ENCODE measurements at places on chromosomes 7 and 10.

DNA sequence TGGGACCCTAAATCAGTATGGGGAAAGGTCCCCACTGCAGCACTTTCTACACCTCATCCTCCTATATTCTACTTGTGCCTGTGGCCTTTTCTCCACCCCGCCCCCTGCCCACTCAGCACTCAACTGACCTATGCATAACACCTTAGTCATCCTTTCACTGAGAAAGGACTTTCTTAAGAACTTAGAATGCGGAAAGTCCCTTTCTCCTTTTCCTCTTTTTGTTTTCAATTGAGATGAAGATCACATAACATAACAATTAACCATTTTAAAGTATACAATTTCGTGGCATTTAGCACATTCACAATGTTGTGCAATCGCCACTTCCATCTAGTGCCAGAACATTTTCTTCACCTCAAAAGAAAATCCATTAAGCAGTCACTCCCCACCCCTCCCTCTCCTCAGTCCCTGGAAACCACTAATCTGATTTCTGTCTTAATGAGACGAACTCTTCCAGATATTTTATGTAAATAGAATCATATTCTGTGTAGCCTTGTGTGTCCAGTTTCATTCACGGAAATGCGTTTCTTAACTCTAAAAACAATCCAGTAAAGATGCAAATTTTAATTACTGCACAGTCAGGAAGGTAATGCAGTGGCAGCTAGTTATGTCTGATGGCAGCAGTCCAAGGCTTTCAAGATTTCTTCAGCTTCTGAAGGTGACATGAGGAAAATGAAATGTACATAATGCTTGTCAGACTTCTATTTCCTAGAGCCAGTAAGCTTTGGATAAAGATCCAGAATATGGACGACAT is 41.7 kb downstream of the FAS start:
- DNase-seq, result peak; percentile 84

- DNase-seq, result no peak
Observed at GRCh38 chr7:11650500-11650899, 181.5 kb downstream of the THSD7A start.

DNA sequence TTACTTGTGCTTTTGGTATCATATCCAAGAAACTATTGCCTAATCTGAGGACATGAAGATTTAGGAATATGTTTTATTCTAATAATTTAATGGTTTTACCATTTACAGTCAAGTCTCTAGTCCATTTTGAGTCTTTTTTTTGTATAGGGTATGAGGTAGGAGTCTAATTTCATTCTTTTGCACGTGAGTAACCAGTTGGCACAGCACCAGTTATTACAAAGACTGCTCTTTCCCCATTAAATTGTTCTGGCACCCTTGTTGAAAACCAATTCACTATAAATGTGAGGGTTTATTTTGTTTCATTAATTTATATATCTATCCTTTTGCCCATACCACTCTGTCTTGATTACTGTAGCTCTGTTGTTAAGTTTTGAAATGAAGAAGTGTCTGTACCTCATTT is 381.6 kb downstream of the SUGCT start:
- DNase-seq, result peak; percentile 34

DNA sequence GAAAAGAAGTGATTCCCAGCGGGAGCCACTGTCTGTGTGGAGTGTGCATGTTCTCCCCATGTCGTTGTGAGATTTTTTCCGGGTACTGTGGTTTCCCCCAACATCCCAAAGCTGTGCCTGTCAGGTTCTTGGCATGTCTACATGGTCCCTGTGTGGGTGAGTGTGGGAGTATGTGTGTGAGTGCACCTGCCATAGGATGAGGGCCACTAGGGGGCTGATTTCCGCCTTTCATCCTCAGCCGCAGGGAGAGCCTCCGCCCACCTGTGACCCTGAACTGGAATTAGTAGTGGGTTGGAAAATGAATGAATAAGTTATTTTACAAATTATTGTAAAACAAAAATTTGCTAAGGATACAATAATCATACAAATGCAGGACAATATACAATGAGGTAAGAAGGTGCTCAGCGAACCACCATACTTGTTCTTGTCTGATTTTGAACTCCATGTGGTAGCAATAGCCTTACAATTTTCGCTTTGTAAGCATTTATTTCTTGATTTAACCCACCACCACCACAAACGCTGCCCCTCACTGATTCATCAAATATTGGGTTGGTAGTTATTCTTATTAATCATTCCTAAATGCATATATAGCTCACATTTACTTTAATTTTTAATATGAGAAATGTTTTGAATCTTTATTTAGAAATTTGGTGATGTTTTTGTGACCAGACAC is 641.2 kb upstream of the VSTM2A start:
- DNase-seq, result no peak

GRCh38 chr10:33303988-33304387 is 30.5 kb downstream of the NRP1 start:
- peak; percentile 67 for DNase-seq

DNA sequence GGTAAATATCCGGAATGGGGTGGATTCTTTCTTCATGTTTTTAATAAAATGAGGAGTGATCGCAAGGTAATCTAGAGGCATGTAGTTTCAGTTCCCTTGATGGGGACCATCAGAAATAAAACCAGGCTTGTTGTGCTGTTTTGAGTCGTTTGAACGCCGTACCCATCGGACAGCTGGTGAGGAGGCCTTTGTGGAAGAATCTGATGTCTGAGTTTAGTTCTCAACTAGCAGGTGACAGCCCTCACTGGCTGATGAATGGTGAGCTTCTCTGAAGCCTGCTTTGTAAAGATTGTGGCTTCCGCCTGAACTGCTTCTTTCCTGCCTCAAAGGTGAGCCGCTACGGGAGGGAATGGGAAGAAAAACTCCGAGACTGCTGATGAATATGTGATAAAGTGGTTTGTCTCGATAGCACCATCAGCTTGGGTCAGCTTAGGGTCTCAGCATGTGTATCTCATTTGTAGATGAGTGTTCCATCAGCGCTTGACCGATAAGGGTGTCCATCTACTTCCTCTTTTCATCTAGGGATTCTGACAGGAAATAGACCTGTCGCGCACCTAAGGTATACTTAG is 977 bp downstream of the TMEM248 start:
- DNase-seq, result no peak

GRCh38 chr7:126778101-126778500 is 474.6 kb downstream of the GRM8 start:
- DNase-seq, result no peak

DNA sequence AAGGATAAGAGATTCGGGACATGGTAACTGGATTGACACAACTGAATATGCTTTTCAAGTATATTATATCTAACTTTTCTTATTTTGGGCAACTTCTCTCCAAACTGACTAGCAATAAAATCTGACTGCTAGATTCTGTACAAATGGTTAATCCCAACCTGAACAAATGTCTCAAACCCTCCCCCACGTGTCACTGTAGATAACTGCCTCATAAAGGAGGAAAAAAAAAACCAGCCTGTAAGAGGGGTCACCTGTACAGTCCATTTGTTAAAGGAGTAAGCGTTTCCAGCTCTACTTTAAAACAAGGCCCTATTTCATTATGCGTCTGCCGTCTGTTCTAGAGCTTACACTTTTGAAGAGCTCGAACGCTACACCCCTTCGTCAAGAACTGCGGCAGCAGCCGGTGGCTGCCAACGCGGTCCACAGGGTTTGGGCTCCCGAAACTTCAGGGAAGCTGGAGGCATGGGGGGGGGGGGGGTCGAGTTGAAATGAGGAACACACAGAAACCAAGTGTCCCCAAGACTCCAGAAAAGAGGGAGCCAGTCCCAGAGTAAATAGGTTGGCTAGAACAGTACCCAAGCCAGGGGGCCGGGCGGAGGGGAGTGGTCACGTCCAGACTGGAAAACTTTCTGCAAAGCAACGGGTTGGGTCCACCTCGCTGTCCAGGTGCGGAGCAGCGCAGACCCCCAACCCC is 492 bp downstream of the COG5 start:
- no peak for DNase-seq

DNA sequence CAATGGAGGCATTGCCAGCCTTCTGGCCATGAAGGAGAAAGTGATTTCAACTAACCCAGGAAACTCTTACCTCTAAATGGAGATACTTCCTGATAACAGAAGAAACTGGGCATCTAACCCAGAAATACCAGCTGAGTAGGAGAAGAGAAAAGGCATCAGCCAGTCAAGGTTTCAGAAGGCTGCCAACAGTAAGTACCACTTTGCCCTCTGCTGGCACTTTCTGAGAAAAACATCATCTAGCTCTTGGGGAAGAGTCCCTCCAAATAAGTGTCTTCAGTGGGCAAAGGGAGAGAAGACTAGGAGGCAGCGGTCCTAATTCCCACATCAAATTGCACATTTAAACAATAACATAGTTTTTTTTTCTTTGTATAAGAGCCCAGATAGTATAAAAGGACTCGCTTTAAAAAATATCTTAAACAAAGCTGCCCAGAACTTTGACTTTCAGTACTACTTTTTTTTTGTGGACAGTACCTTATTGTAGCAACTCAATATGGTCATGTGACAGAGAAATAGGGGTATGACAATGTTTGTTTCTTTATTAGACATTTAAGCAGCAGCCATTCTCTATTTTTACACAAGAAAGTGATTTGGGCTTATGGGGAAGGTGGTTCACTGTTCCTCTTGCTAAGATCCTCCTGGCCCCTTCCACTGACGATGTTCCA is 157.3 kb downstream of the CTTNBP2 start:
- peak; percentile 46 for DNase-seq

- peak; percentile 50 for DNase-seq
Observed at GRCh38 chr10:69160809-69161241, 19.2 kb upstream of the SUPV3L1 start.

- DNase-seq, result no peak
Observed at GRCh38 chr7:2002561-2003450, 229.9 kb downstream of the MAD1L1 start.

DNA sequence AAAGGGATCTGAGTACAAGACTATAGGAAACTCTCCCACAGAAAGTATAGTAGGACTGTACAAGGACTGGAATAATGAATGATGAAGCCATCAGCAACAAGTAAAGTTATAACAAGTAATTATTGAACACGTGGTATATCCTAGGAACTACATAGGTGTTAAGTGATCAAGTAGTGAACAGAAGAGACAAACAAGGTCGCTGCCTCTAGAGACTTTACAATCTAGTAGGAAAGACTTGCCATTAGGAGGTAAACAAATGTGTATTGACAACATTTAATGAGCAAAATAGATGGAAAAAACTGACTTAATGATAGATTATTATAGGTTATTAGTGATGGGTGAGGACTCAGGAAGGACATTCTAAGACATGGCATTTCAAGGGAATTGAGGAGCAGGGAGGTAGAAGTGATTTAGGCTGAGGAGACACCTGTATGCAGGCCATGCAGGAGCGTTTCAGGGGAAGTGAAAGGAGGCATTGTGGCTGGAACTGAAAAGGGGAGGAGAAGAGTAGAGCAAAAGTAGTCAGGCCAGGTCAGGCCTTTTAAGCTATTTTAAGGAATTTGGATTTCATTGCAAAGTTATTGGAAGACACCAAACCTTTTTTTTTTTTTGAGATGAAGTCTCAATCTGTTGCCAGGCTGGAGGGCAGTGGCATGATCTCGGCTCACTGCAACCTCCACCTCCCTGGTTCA is 8.5 kb upstream of the GLCCI1 start:
- DNase-seq, result no peak
